ENCODE measurements at places on chromosomes 1 and 21. TPM values are rescaled to one million over a fixed set of nuclear protein-coding genes. Genes with fewer than 3 reads are reported as not detected.

The LIN28A gene
- total RNA-seq, result not detected

The PKP1 gene
- total RNA-seq, result 409 TPM

The OR2T11 gene
- total RNA-seq, result not detected

The VANGL2 gene
- 11.0 TPM for total RNA-seq

The ETV3L gene
- total RNA-seq, result not detected

The HES4 gene
- 34.6 TPM for total RNA-seq

The EFNA3 gene
- total RNA-seq, result 22.3 TPM

The ATXN7L2 gene
- total RNA-seq, result 4.9 TPM

The RGSL1 gene
- total RNA-seq, result not detected

The SMYD2 gene
- total RNA-seq, result 18.2 TPM

The S100A1 gene
- total RNA-seq, result not detected

The RSPH1 gene
- not detected for total RNA-seq

The FBXO2 gene
- 27.3 TPM for total RNA-seq

The FAF1 gene
- 40.0 TPM for total RNA-seq

The SIPA1L2 gene
- total RNA-seq, result 48.9 TPM

The KRTAP10-4 gene
- not detected for total RNA-seq

The ESPN gene
- 77.1 TPM for total RNA-seq

The DNASE2B gene
- not detected for total RNA-seq

The DMAP1 gene
- 52.3 TPM for total RNA-seq

The RPTN gene
- total RNA-seq, result 0.25 TPM

The FAAH gene
- 38.1 TPM for total RNA-seq

The MPC2 gene
- 17.7 TPM for total RNA-seq

The GPX7 gene
- 9.8 TPM for total RNA-seq

The CCDC27 gene
- total RNA-seq, result not detected

The ATAD3C gene
- total RNA-seq, result not detected

The PRDM16 gene
- 3.9 TPM for total RNA-seq

The INSRR gene
- total RNA-seq, result not detected

Data from vagina (tissue), 2 donors.